ENCODE measurements at places on chromosomes 6 and 20. TPM values are rescaled to one million over a fixed set of nuclear protein-coding genes. Genes with fewer than 3 reads are reported as not detected.

Gene BPIFB4
- total RNA-seq, result not detected

Gene RFX6
- total RNA-seq, result not detected

Gene ESR1
- total RNA-seq, result not detected

Gene PLAGL2
- 3.9 TPM for total RNA-seq

Gene EDEM2
- total RNA-seq, result 25.8 TPM

Gene C6orf52
- 0.82 TPM for total RNA-seq

Gene TMEM14C
- total RNA-seq, result 72.4 TPM

Gene TINAG
- not detected for total RNA-seq

Gene BTBD9
- 4.2 TPM for total RNA-seq

Gene CST2
- not detected for total RNA-seq

Gene SLC13A3
- total RNA-seq, result 2.8 TPM

Gene PLCB4
- 7.5 TPM for total RNA-seq

Gene HLA-G
- total RNA-seq, result not detected

Gene CASS4
- 0.03 TPM for total RNA-seq
